Stimulated activated CD8-positive, alpha-beta memory T cell treated with anti-CD3 and anti-CD28 coated beads, Interleukin-12 subunit alpha, Interleukin-12 subunit beta, amount 100 ng/mL, for 1 hour (primary cell): ENCODE measurements at places on chromosomes 16 and 17.

- DNase-seq, result no peak
Measured at GRCh38 chr17:44502598-44503146, 534 bp downstream of the GPATCH8 start.

GRCh38 chr16:11526655-11527350, 59.9 kb downstream of the LITAF start:
- no peak for DNase-seq

DNA sequence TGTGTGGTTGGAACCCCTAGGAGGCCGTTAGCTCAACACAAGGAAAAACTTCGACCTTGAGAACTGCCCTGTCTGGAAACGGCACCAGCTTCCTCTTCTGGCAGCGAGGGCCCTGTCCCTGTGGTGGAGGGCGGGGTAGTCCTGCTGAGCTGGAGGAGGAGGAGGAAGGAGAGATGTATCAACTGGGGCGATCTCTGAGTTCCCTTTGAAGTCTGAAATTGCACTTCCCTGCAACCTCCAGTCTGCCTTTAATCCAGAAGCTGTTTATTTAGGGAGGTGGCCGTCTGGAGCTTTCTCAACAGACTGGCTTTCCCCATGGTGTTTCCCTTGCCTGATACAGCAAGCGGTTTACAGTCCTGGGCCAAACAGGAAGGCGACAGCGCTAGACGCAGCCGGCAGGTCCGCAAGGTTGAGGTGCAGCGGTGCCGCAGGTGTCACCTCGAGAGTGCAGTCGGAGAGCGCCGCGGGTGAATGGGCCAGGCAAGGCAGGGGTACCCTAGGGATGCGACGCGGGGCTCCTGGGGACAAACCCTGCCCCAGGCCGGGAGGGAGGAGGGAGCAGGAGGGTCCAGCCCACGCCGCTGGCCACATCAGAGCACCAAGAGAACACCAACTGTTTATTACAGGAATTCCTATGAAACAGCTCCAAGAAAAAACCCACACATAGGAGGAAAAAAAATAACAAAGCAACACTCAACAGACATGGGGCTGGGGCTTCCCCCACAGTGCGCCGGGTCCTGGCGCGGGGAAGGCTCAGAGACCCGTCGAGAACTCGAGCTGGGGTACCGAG, 11.4 kb upstream of the MRPS23 start:
- DNase-seq, result no peak

DNA sequence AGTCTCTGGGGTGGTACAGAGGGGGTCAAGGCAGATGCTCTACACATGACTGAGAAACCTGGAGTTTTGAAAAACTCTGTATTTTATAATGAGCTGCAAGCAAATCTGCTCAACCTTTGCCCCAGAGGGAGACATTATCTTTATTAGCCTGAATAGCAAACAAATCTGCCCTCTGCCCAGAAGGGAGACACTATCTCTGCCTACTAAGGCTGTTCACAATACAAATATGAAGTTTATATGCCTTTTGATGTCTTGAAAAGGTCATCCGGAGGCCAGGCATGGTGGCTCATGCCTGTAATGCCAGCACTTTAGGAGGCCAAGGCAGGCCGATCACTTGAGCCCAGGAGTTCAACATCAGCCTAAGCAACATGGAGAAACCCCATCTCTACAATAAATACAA, 11.0 kb upstream of the XYLT1 start:
- DNase-seq, result no peak

GRCh38 chr16:56918467-56919012, 13.4 kb upstream of the HERPUD1 start:
- no peak for DNase-seq

- no peak for DNase-seq
Measured at GRCh38 chr17:46109603-46110189, 83.5 kb downstream of the KANSL1 start.

DNA sequence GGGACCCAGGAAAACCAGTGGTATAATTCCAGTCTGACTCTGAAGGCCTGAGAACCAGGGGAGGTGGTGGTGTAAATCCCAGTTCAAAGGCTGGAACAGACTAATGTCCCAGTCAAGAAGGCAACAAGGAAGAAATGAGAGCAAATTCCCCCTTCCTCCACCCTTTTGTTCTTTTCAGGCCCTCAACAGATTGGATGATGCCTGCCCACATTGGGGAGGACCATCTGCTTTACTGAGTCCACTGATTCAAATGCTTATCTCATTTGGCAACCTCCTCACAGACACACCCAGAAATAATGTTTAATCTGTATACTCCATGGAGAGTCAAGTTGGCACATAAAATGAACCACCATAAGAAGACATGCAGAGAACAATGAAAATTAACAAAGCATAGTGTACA, 61.9 kb upstream of the CRYM start:
- no peak for DNase-seq

DNA sequence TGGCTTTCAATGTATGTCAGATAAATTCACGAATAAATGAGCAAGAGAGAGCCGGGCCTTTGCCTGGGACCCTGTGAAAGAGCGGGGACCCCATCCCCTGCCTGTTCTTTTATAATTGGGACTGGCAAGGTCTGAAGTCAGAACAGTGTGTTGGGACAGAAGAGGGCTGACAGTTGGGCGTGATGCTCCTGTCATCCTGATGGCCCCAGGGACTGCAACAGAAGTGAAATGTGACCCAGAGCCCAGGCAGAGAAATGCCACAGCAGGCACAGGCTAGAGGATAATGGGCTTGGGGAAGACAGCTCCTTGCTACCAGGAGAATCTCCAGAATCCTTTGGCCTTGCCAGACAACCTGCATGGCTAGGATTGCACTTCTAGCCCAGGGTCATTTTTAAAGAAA, 37.9 kb downstream of the GSG1L start:
- DNase-seq, result no peak
